ENCODE measurements at places on chromosomes 13 and 19.

- DNase-seq: no peak
Measured at GRCh38 chr13:22212576-22212975, 541.7 kb downstream of the FGF9 start.

DNA sequence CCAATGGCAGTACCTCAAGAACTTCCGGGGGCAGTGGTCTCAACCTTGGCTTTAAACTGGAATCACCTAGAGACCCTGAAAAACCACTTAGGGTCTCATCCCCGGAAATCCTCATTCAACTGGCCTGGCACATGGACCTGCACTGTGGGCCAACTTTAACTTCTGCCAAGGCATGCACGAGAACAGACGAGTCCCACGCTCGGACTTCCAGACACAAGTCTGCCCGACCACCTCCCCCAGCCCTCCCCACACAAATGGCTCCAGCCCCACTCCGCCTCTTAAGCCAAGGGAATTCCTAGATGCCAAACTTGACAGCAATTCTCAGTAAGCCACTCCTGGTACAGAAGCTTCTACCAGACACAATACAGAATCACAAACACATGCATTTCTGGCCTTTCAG lies 114.0 kb downstream of the STK24 start:
- DNase-seq: no peak

- DNase-seq: peak; percentile 31
Measured at GRCh38 chr19:58563034-58563573, 4.7 kb upstream of the UBE2M start.

GRCh38 chr19:17200408-17201079 lies 14.6 kb upstream of the USE1 start:
- no peak for DNase-seq

DNA sequence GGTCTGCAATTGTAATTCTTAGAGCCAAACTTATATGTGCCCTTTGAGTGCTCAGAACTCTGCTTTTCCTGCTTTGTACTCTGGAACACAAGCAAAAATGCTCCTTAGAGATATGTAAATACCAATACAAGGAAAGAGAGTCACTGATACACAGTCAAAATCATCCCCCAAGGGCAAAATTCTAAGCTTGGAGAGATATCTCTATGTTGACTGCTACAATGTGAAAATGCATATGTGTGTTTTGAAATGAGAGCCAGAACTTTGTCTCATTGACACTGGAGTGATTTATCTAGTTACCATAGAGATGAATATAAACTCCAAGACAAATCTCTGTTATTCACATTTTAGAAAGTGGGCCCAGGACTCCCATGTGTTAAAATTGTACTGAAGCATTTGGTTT lies 494.8 kb upstream of the SLITRK1 start:
- no peak for DNase-seq

GRCh38 chr13:32125751-32126150 lies 94.2 kb downstream of the FRY start:
- no peak for DNase-seq

GRCh38 chr13:34721631-34722595 lies 220.2 kb upstream of the NBEA start:
- no peak for DNase-seq

DNA sequence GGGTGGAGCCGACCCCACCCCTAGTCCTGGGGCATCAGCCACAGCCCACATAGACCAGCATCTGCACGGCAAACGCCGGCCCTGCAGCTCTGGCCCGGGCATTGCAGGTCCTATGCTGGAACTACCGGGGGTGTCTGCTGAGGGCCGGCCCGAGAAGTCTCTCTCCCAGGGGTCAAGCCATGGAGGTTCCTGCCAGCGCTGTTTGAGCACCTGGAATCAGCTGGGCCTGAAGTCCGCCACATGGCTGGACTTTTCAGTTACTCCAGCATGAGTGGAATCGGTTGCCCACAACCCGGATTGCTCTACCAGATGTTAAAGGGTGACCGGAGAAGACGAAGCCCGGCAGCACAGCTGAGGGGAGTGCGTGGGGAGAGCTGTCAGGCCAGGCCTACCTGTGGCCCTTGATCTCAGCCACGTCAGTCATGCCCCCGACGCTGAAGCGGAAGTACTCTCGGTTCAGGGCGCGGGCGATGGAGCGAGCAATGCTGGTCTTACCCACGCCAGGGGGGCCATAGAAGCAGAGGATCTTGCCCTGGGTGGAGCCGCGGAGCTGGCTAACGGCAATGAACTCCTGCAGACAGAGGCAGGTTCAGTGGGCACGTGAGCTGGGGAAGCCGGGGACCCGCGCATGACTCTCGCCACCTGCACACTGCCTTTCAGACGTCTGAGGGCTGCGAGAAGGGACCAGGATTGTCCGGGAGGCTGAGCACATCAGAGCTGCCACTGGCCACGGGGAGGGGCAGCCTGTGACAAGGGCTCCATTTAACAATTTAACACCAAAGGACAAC lies 8.7 kb downstream of the RPL36 start:
- no peak for DNase-seq

DNA sequence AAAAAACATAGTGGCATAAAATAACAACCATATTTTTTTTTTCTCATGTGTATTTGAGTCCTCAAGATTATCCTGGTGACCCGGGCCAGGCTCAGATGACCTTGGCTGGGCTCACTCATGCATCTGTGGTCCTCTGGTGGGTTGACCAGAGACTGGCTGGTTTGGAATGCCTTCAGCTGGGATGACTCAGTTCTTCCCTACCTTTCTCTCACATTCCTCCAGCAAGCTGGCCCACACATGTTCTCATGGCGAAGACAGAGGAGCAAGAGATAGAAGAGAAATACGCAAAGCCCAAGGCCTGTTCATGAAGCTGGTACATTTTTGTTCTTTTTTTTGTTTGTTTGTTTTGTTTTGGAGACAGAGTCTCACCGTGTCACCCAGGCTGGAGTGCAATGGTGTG lies 14.3 kb upstream of the ZNF541 start:
- DNase-seq: no peak

GRCh38 chr13:102091231-102091630 lies 310.6 kb downstream of the FGF14 start:
- no peak for DNase-seq

GRCh38 chr19:9498183-9498902 lies at the start of gene ZNF560:
Gene ZNF560 (minus strand): TSS chr19:9498616. CDS start chr19:9475313, 23,303 bp downstream.
- DNase-seq: no peak

GRCh38 chr13:72284791-72285190 lies 417.8 kb upstream of the DACH1 start:
- DNase-seq: no peak

DNA sequence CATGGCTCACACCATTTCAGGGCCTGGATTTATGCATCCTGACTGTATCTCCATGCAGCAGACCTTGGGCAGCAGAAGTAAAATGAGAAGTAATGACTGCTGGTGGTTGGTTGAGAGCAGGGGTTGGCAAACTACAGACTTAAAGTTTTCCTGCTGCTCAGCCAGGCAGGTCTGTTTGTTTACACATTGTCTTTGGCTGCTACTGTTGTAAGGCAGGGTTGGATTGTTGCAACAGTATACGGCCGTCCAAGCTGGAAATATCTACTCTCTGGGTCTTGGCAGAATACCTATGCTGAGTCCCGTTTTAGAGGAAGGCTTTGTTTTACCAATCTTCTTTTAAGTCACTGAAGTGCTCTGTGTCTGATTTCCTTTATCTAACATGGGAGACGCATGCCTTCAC lies 13.5 kb downstream of the SNRNP70 start:
- DNase-seq: no peak

DNA sequence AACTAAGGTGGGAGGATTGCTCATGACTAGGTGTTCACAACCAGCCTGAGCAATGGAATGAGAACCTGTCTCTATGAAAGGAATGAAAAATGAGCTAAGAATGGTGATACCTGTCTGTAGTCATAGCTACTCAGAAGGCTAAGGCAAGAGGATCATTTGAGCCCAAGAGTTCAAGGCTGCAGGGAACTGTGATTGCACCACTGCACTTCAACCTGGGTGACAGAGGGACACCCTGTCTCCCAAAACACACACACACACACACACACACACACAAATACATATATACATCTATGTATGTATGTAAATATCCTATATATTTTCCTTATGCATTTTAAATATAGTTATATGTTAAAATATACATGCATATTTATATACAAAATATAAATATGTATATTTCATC lies 7.4 kb upstream of the ZNF433 start:
- no peak for DNase-seq

GRCh38 chr13:32538143-32538620 lies 413 bp downstream of the N4BP2L2 start:
- DNase-seq: peak; percentile 20

- DNase-seq: no peak
Measured at GRCh38 chr13:98364647-98365046, 187.6 kb upstream of the RNF113B start.

DNA sequence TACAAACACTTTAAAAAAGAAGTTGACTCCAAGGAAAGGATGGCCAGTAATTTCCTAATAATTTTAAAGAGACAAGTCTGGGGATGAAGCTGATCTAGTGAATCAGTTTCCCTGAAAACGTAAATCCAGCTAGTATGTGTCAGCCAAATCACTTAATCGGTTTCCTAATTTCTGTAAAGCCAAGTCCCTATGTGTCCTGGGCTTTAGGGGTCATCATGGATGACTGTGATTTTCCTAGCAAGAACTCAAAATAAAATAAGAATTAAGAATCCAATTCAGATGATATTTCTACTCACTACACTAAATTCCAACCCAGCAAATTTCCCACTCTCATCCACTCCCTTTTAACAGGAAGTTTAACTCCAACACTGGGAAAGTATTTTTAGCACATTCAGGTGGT lies 35.9 kb downstream of the ELF1 start:
- no peak for DNase-seq

DNA sequence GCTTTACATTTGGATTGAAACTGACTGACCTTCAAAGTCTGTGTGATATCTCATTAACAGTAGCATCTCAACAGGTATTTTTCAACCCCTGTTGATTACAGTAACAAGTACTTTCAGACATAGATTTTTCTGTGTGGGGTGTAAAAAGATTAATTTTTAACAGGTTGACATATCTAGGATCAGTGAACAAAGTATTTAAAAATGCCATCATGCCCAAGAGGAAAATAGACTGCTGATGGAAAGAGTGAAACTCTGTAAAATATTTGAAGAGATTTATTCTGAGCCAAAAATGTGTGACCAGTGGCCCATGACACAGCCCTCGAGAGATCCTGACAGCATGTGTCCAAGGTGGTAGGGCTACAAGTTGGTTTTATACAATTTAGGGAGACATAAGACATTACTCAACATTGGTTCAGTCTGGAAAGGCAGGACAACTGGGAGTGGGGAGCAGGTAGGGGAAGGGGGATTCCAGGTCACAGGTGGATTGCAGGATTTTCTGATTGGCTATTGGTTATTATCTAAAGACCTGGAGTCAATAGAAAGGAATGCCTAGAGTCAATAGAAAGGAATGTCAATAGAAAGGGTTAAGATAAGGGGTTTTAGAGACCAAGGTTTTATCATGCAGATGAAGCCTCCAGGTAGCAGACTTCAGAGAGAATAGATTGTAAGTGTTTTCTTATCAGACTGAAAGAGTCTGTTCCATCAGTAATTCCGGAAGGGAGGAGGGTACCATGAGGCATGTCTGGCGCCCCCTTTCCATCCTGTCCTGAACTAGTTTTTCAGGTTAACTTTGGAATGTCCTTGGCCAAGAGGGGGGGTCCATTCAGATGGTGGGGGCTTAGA lies 29.1 kb downstream of the TNFRSF19 start:
- no peak for DNase-seq

GRCh38 chr19:45881909-45882528 lies 3.9 kb downstream of the IRF2BP1 start:
- no peak for DNase-seq

DNA sequence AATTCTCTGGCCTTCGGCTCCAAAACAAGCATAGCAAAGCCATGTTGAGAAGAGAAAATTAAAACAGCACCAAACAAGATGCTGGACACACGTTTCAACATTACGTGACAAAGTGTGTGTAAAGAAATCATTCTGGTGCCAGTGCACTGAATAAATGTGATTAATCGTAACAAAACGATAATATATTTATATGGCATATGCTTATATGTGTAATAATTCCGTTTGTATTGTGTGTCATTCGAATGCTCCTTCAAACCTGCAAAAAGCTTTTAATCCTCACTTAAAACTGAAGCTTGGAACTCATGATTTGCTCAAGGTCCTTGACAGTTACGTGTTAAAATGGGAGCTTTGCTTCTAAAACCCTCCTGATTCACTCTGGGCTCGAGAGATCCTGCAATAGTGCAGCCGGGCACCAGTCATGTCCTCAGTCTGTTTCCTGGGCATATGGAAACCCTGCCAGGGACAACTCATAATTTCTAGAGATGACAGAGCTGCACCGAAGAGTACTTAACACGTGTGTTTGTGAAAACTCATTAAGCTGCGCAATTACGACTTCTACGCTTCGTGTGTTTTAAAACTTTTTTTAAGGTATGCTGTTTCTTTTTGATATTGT lies 731 bp upstream of the AKAP8L start:
- DNase-seq: no peak

DNA sequence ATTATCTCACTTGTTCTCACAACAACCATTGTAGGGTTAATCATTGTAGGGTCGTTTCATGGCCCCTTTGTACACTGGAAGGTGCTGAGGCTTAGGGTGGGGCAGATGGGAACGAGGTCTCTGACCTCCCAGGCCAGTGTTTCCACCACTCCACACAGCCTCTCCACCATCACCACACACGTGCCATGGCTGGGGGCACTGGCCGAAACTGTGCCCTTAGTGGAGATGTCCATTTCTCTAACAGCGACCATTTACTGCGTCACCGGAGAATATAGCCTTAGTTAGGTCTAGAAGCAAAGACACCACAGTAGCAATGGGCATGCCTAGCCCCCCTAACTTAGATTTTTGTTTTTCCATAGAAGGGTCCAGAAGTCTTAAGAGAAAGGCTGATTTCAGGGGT lies 36.5 kb downstream of the COL4A1 start:
- DNase-seq: no peak

DNA sequence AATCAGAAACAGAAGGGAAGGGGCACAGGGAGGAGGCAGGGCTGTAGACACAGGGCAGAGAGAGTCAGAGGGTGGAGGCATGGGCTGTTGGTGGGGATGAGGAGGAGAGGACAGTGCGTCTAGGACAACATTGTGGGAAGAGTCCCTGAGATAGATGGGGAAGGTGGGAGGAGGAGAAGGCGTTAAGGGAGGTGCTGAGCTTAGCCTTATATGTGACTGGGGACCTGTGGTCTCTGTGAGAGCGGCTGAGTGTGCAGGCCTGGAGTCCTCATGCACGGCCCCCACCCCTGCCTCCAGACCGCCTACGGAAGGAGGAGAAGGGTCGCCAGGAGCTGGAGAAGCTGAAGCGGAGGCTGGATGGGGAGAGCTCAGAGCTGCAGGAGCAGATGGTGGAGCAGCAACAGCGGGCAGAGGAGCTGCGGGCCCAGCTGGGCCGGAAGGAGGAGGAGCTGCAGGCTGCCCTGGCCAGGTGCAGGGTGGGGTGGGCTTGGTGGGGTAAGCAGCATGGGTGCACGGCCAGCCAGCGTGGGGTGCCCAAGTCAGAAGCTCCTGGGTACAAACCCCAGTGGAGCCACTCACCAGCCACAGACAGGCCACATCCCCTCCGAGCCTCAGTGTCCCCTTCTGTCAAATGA lies 56.8 kb downstream of the KCNC3 start:
- no peak for DNase-seq

- no peak for DNase-seq
Measured at GRCh38 chr13:52862358-52863206, 14.1 kb upstream of the PCDH8 start.

- DNase-seq: no peak
Measured at GRCh38 chr13:111877906-111878305, 189.0 kb upstream of the SOX1 start.

Measured in CD4-positive, alpha-beta T cell treated with Interleukin-6 at 100 ng/mL for 8 hours (primary cell).